ENCODE measurements at places on chromosomes 7 and 10. TPM values are rescaled to one million over a fixed set of nuclear protein-coding genes. Genes with fewer than 3 reads are reported as not detected.

TAS2R3 gene
- total RNA-seq, result 3.7 TPM

SNCG gene
- 4.2 TPM for total RNA-seq

SFXN3 gene
- total RNA-seq, result 18.8 TPM

NPSR1 gene
- 1.6 TPM for total RNA-seq

ASB4 gene
- 24.0 TPM for total RNA-seq

OR2A12 gene
- total RNA-seq, result not detected

SYT15 gene
- total RNA-seq, result 1.0 TPM
